Bone marrow (tissue), 2 donors: ENCODE measurements at places on chromosomes 6 and 20.

GRCh38 chr6:22590423-22590822 is 21.1 kb downstream of the HDGFL1 start:
- DNase-seq: no peak

- no peak for DNase-seq
These were observed 528.4 kb downstream of the PKHD1 start for GRCh38 chr6:51559059-51559458.

- DNase-seq: no peak
These were observed 62.0 kb upstream of the HFE start for GRCh38 chr6:26025047-26025893.

DNA sequence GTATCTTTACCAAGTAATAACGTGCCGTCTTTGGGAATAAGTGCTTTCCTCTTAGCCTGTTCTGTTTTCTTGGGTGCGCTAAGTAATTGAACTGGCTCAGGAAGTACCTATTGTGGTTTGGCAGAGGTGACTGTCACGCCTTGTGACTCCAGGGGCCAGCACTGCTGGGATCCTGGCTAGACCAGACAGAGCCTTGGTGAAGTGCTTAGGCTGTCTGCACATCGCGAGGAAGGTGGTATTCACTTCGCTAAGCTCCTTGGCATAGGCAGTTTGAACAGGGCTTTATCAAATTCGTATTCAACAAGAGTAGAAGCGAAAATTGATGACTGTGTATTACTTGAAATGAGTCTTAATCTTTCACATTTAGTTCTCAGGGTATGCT is 17.6 kb downstream of the PRDM1 start:
- no peak for DNase-seq

GRCh38 chr6:116047173-116047933 is 13.3 kb downstream of the FRK start:
- DNase-seq: no peak

DNA sequence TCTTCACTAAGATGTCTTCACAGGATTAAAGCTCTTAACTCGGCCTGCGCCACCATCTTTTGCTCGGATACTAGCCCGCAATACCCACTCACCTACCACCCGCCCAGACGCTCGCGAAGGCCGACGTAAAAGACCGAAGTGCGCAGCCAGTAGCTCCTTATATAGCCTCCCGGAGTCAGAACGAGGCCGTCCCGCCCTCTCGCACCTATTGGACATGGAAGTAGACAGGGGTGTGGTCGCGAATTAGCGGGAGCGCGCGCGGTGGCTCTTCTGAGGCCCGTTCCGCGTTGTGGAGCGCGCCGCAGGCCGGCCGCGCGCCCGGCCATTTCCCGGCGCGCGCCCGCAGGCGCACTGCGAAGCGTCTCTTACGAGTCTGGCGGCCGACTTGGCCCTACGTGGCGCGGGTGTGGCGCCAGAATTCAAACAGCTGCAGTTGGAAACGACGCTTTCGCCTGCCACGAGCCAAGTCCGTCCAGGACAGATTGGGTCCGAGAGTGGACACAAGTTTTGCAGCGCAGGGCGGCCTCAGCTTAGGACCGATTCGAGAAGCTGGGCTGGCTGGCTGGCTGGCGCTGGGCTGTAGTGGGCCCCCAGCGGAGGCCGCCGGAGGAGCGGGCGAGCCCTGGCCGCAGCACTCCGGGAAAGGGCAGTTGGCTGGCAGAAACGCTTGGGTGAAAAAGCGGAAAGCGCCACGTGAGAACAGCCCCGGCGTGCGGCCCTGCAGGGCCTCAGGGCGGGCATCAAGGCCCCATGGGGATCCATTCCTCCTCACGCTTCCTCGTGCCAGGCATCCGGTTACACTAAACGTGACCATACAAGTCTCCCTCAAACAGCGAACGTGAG is 36.1 kb upstream of the SYNCRIP start:
- DNase-seq: peak; percentile 94

- DNase-seq: peak; percentile 3
These were observed 30.3 kb downstream of the TBPL1 start for GRCh38 chr6:133983099-133983939.

DNA sequence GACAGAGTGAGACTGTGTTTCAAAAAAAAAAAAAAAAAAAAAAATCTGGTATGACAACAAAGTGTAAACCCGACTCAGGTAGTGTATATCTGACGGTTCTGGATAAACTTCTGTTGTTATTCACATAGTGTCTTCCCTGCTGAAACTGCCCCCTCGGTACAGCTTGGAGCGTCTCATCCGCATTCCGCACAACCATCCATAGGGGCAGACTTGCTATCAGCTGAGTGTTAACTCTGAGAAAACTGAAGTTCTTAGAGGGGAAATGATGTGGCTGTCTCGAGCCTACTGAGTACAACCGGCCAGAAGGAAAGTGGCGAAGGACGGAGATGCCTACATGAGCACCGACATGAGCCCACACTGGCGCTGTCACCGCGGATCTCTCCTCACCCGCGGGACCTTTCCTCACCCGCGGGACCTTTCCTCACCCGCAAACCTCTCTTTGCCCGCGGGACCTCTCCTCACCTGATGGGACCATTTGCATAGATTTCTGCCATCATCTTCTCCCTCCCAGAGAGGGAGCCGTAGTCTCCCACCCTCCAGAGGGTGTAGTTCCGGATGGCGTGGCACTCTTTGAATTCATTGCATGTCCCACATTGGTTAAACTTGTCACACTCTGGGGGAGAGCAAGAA is 9.8 kb downstream of the CTSZ start:
- DNase-seq: no peak

DNA sequence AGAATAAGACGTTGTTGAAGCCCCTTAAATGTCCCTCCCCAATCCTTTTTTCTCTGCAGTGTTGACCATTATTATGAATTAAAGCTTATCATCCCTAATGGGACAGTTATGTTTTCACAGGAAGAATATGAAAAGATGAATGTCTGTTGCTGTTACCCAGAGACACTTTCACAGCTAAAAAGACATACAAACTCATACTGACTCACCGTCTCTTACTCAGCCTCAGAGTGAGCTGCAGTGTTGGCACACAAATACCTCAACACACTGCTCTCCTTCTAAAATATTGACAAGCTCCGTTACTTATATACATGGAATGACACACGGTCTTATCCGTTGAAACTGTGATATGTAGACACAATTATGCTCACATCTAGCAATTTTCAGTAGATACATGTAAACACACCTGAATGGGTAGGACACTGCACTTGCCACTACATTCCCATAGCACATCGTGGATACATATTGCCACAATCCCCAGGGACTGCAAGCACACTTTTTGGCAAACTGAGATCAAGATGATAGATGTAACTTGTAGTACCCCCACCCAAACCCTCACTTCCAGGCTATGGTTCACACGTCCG is 9.6 kb upstream of the SAPCD1 start:
- no peak for DNase-seq

GRCh38 chr6:88882536-88882935 is 80.9 kb downstream of the RNGTT start:
- no peak for DNase-seq

GRCh38 chr6:99334526-99335127 is 14.8 kb downstream of the FAXC start:
- no peak for DNase-seq

GRCh38 chr20:2775139-2775538 is 25.3 kb downstream of the CPXM1 start:
- no peak for DNase-seq

DNA sequence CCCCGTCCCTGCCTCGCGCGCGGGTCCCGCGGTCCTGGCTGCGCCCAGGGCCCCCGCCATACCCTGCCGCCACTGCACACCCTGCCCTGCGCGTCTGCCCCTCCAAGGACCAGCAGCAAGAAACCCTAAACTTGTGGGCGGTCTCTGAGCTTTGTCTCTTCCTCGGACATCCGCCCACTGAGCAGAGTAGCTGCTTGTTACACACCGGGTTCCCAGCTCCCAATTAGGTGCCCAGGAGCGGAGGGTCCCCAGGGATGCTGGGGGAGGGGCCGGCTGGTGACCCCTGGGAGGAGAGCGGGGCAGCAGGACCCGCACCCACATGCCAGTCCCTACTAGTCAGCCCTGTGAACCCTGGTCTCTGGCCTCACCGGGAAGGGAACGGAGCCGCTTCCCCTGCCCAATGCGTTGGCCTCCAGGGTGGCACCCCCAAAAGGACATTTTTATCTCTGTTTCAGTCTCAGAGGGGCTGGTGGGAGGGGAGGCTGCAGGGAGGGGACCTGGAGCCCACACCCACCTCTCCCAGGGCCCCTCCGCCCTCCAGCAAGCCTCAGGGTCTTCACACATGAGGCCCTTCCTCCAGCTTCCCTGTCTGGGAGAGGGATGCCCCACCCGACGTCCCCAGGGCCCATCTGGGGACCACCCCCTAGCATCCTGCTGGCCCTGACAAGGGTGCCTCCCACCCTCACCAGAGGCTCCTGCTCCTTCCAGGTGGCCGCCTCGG is 10.5 kb downstream of the STMN3 start:
- no peak for DNase-seq

DNA sequence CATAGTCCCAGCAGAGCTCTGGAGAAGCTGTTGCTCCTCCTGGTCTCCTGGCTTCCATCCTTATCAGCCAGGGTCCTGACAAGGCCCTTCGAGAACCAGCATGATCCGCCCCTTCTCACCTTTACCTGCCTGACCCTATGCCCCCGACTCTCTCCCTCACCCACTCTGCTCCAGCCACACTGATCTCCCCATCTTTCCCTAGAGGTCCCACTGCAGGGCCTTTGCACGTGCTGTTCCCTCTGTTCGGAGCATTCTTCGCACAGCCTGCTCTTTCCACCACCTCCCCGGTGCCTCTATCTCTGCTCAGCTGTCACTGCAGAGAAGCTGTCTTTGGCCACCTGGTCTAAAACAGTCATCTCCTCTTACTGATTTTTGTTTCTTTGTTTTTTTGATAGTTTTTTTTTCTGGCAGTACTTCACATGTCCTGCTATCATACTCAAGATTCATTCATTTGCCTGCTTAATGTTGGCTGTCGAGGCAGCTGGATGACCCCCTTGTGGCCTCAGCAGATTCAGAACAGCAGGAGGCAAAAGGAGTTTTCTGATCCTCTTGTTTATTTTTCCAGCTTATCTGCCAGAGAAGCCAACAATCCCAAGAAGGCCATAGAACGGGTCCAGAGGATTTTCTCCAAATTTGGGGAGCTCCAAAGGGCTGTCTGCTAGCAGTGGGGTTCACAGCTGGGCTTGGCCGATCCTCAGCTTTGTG is 1.6 kb upstream of the PTGIS start:
- DNase-seq: no peak

- no peak for DNase-seq
These were observed 31.4 kb downstream of the AFDN start for GRCh38 chr6:167858086-167858591.

DNA sequence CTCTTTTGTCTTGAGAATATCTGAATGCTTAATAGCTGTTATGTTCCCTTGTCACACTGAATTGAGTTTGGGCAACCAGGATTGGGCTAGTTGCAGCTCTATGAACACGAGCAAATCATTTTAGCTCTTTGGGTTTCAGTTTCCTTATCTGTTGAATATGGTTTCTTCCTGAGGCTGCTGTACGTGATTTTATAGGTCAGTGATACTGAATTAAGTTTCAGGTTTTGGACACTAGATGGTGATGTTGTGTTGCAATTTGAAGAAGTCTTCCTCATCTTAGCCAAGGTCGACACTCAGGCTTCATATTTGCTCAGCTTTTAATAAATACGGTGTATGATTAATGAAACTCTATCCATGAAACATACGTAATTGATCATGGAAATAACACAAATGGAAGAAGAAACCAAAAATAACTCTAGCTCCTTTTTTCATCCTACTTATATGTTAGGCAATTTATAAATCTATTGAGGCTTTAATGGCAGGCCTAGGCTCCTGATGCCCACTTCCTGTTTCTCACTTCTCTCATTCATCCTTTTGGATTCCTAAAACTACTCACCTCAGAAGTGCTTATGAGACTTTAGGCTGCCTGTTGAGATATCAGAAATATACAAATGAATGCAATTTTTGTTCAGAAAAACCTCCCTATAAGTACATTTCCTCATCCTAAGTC is 354.1 kb upstream of the MAP3K7 start:
- DNase-seq: no peak

- DNase-seq: no peak
These were observed 210.5 kb upstream of the RSPO3 start for GRCh38 chr6:126907996-126908395.

DNA sequence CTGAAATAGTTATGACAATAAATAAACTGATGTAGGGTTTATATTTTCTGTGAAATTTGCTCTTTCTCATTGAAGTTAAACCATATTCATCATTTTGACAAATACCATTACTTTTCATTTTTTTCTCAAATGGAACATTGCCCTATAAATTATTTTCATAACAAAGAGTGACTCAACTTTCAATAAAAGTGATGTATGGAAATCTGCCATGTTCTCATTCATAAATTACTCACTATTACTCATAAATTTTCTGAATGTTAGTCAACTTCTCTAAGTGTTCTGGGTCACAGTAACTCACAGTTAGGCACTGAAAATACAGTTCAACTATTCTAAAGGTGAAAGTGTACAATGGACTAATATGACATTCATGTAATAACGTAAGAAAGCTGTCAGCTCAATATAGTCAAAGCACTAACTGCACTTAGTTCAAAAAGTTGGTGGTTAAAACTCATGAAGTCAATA is 19.0 kb upstream of the STX11 start:
- no peak for DNase-seq

- DNase-seq: no peak
These were observed 43.3 kb upstream of the MRPS10 start for GRCh38 chr6:42260972-42261371.

DNA sequence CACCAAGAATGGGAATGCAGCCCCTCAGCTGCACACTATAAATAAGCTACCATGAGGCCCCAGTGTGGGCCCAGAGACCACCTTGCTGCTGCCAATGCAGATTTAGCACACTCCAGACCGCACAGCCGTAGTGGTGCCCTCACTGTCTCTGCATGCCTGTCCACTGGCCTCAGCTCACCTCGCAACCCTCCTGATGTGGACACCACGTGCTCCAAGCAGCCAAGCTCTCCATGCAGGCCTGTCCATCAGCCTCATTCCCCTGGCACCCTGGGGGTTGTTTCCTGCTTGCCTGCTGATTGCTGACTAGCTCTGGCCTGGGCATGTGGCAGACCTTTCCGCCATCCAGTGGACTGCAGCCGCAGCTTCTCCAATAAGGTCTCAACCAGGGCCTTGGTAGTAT is 36.2 kb downstream of the ZBTB9 start:
- no peak for DNase-seq

- no peak for DNase-seq
These were observed 6.7 kb downstream of the FAM50B start for GRCh38 chr6:3855866-3856265.

DNA sequence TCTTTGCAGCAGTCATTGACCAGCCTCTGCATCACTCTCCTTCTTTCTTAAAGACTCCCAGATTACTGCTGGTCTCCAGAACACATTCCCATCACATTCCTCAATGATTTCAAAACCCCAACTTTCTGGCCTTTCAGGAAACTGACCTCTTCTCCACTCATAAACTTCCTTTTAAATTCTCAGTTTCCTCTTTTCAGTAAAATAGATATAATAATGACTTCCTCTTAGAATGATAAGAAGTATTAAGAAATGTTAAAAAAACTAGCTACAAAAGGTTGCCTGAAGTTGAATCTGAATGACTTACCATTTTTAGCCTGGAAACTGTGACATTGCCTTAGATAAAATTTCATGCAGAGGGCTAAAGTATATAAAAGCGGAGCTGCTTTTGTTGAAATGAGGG is 239.3 kb downstream of the OGFRL1 start:
- DNase-seq: no peak

GRCh38 chr6:167843023-167843422 is 16.3 kb downstream of the AFDN start:
- no peak for DNase-seq

- no peak for DNase-seq
These were observed 23.8 kb upstream of the TAF8 start for GRCh38 chr6:42026540-42026939.
